ENCODE measurements at places on chromosomes 3 and 15. TPM values are rescaled to one million over a fixed set of nuclear protein-coding genes. Genes with fewer than 3 reads are reported as not detected.

- no peak for DNase-seq
These were observed 52.9 kb downstream of the LRTM1 start for GRCh38 chr3:54874816-54875556.

GRCh38 chr3:134084242-134084950 lies 54.7 kb upstream of the SLCO2A1 start:
- DNase-seq = no peak

Gene SPTSSB
- 3.6 TPM for total RNA-seq

Gene KLHL40
- not detected for total RNA-seq

Gene GRAMD2A
- 0.47 TPM for total RNA-seq

Gene HIGD2B
- total RNA-seq = 0.47 TPM

All from occipital lobe (tissue), 3 donors.